Ascending aorta (tissue), 2 donors: ENCODE measurements at places on chromosomes 7 and 10. TPM values are rescaled to one million over a fixed set of nuclear protein-coding genes. Genes with fewer than 3 reads are reported as not detected.

DNA sequence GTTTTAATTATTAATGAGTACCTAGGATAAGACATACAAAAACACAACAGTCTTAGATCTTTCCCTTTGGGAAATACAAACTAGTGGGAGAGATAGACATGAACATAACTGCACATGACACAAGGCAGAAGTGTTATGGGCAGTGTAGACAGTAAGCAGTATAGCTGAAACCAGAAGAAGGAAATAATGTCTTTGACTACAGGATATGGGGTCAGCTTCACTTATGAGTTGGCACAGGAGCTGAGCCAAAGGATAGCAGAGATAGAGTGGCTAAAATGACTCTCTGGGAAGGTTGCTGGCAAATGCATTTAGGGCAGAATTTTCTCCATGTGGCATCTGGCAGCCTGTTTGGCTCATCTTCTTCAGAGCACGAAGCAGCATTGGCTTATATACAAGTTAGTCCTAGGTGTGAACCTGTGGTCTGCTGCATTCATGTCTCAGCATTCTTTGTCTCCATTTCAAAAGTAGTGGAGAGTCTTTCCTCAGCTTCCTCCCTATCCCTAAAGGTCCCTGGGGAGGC is 60.3 kb upstream of the FEZF1 start:
- no peak for DNase-seq

GRCh38 chr7:150992051-150992640 is 1.3 kb downstream of the NOS3 start:
- no peak for DNase-seq

- no peak for DNase-seq
Measured at GRCh38 chr7:135575296-135575695, 17.6 kb downstream of the NUP205 start.

DNA sequence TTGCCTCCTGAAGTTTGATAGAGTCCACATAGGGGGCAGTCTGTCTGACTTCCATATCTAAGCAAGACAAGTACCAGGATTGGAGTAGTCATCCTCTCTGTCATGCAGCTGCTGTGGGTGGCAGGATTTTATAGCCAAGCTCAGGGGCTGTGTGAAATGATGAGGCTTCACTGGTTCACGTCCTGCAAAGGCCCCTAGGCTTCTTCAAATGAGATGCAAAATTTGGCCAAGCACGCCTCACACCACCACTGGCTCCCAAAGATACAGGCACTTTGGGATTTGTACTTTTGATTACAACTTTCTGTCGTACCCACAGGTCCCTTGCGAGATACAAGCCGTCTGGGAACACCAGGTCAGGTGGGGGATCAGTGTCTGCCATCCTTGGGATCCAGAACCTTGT is 67.1 kb downstream of the WDFY4 start:
- no peak for DNase-seq

- no peak for DNase-seq
Measured at GRCh38 chr10:67520924-67521520, 175.0 kb downstream of the CTNNA3 start.

Gene CFAP46
- not detected for total RNA-seq

Gene NME8
- 0.96 TPM for total RNA-seq

GRCh38 chr7:16061630-16062029 is 359.7 kb downstream of the CRPPA start:
- DNase-seq, result no peak

- DNase-seq, result no peak
Measured at GRCh38 chr10:62374862-62375710, 917 bp downstream of the ZNF365 start.

- no peak for DNase-seq
Measured at GRCh38 chr10:102759497-102760210, 15.9 kb downstream of the WBP1L start.

GRCh38 chr10:58291538-58292174 is 22.7 kb downstream of the CISD1 start:
- DNase-seq, result no peak

- DNase-seq, result no peak
Measured at GRCh38 chr10:124743191-124744101, 732 bp downstream of the FAM53B start.

- no peak for DNase-seq
Measured at GRCh38 chr10:84194424-84195043, at the start of gene CDHR1. Gene CDHR1, plus strand, starts transcription at chr10:84194537. Its CDS starts 224 bp downstream, at chr10:84194761.

Gene INHBA
- 41.5 TPM for total RNA-seq

Gene GATA3
- total RNA-seq, result not detected

GRCh38 chr10:5583525-5584175 is 58.9 kb downstream of the CALML3 start:
- DNase-seq, result no peak

DNA sequence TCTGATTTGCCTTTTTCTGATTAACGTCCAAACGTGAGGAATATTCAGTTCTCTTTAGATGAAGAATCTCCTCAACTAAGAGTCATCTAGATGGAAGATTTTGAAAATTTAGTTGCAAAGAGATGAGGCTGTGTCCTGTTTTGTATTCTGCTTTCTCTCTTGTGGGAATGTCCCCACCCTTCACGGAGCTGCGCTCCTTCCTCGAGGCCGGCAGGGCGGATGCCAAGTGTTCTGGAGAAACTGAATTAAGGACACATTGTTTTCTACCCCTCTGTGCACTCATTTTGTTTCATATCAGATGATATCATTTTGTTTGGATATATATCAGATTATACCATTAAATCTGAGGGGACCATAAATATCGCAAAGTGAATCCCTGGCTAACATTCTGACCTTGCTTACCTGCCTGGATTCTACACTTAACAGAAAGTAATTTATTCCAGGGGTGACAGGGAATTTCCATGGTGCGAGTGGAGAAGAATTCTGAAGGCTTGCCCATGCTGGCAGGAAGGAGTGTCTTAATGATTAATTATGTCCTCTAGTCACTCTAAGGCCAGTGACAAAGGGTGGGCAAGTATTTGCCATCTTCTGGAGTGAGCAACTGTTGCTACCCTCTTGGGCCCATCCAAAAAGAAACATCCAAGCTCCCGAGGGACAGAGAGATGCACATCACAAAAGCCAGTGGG is 47.9 kb upstream of the IGFBP3 start:
- no peak for DNase-seq

GRCh38 chr7:55623617-55624016 is 51.3 kb upstream of the VOPP1 start:
- no peak for DNase-seq

GRCh38 chr7:67847092-67847787 is 850.6 kb downstream of the TYW1 start:
- no peak for DNase-seq

Gene ALOX5
- 23.1 TPM for total RNA-seq

DNA sequence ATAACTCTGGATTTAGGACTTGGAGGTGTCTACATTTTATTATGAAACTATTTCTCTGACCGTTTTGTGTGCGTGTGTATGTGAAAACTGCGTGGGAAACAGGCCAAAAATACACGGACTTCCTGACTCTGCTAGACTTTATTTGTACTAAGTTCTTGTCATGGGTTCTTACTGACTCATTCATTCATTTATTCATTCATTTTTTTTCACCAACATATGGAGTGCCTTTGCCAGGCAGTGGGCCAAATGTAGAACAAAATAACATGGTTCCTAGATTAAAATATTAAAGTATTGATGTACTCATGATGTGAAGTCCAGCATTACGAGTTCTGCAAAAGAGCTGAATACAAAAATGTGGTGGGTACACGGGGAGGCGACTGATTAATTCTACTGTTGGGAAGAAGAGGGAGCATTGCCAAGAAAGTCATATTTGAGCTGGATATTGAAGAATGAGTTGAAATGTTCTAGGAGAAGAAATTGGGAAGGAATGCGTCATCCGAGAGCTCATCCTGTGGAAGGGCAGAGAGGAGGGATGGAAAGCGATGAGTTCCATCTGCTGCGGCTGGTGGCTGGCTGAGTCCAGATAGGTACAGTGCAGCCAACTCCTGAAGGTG is 24.6 kb downstream of the CACNB2 start:
- no peak for DNase-seq

DNA sequence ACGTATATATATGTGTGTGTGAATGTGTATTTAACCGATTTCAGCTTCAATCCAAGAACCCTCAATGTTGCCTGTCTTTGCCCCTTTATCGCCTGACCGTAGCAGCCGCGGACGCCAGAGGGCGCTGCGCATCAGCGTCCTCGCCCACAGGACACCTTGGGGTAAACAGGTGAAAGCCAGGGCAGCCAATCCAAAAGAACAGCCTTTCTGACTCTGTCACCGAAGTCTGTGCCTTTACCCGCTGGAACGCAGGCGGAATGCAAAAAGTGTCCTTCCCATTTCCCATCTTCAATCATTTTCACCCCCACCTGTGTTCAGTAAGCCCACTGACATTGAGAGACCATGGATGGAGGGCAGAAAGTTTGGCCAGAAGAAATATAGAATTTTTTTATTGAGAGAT is 3.6 kb downstream of the NXPH1 start:
- no peak for DNase-seq

- DNase-seq, result no peak
Measured at GRCh38 chr7:127986581-127987521, 44.4 kb downstream of the LRRC4 start.

DNA sequence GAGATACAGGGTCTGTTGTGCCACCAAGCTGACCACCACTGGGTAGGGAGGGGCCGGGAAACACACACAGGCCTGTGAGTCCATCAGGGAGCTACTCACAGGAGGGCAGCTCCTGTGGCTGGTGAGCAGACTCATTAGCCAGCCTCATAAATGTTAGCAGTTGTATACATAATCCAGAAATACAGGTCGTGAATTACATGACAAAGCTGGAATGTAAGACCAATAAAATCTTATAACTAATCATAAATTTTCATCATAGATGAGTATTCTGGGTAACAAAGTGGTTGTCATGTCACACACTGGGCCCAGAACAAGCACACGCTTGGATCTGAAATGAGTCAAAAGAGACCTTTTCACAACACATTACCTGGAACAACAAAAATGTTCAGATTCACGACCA is 642.6 kb upstream of the AUTS2 start:
- DNase-seq, result no peak

Gene ANKRD2
- not detected for total RNA-seq
